ENCODE measurements at places on chromosomes 1 and 21. TPM values are rescaled to one million over a fixed set of nuclear protein-coding genes. Genes with fewer than 3 reads are reported as not detected.

Gene PLPPR4
- total RNA-seq: not detected

Gene URB1
- 5.4 TPM for total RNA-seq

Gene CD5L
- total RNA-seq: not detected

Gene CYP4Z1
- total RNA-seq: not detected

Gene RNU1-2
- total RNA-seq: 5,937 TPM

Gene VTCN1
- total RNA-seq: not detected

Gene PDE9A
- 13.2 TPM for total RNA-seq
